Activated naive CD8-positive, alpha-beta T cell treated with anti-CD3 and anti-CD28 coated beads for 36 hours (primary cell): ENCODE measurements at places on chromosomes 7 and 10.

- DNase-seq: no peak
Observed at GRCh38 chr10:63767138-63767801, 246.1 kb downstream of the REEP3 start.

DNA sequence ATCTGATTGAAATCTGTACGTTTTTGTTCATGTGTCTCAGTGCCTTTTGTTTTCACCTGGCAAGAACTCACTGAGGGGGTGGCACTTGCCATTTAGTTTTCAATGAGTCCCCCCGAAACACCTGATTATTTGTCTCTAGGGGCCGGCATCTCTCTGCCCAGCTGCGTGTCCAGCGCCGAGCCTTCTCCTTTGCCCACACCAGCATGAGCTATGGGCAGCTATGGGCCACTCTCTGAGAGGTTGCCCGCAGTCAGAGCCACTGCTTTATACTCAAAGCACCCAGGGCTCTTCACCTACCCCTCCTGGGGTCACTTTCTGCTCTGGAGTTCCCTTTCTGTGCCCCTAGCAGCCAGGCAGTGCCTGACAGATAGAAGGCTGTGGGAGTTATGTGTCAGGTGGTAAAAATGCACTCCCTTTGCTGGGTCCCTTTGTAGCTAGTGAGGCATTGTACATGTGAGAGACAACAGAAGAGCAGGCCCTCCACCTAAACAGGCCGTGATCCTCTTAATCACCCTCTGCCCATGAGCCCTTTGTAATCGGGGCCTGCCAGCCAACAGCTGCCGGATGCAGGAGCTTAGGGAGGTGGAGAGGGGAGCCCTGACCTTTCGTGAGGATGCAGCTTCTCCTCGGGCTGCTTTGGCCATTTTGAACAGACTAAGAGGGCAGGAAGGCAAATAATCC lies 133.1 kb upstream of the NPS start:
- DNase-seq: no peak

DNA sequence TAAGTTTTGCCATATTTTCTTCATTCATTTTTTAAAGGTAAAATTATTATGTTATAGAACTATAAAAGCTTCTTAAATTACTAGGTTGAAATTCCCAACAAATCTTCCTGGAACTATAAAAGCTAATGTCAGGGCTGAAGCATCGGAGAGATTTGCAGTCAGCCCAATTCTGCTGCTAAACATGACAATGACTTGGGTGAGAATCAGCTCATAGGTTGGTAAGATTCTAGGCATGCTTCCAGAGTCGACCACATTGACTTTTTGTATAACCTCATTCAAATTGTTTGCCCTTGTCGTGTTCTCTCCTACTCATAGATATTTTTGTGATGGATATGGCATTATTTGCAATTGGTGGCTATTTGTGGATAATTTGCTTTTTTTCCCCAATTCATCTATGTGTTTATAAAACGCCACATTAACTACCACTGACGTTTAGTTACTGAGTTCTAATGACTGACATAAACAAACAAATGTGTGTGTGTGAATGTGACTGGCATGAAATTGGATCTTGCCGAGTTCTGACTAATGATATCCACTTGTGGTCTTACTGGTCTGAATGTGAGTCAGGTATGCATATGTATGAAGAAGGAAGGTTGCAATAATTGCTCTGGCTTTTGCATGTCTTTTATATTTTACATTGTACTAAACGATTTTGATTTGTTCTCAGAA lies 579.8 kb downstream of the PARD3 start:
- no peak for DNase-seq

GRCh38 chr10:53358536-53358935 lies 586.0 kb upstream of the MBL2 start:
- DNase-seq: no peak

GRCh38 chr7:12244129-12244528 lies 33.0 kb downstream of the TMEM106B start:
- DNase-seq: no peak

GRCh38 chr10:5910323-5911100 lies 20.5 kb downstream of the FBH1 start:
- DNase-seq: no peak

DNA sequence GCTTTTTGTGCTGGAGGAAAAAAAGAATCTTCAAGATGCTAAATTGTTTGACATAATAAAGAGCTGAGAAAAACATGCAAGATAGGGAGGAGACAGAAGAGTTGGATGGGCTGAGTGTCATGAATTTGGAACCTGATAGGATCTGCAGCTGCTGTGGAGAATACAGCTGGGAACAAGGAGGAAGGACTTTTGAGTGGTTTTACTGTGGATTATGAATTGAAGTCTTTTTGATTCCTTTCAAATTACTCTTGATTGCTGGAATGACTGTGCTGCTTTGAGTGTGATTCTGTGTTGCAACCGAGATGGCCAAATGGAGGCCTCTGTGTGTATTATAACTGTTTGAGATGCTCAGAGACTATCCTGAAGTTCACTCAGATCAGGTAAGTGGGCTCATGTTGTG lies 4.0 kb downstream of the EFCAB10 start:
- no peak for DNase-seq

GRCh38 chr7:69764147-69764546 lies 165.9 kb downstream of the AUTS2 start:
- DNase-seq: no peak

DNA sequence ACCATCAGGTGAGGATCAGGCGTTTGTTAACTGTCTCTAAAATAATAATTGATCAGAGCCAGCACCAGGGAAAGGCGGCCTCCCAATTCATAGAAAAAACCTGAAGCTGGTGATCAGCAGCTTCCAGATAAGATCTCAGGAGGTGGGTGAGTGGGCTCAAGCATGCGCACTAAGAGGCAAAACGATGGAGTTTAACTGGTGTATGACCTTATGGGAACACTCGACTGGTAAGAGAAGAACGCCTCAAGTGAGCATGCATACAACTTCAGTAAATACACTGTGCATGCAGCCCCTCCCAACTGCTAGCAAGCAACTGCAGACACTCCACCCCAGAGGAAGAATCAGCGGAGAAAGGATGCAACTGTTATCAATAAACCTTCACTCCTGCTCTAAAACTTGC lies 18.1 kb downstream of the RAPGEF5 start:
- no peak for DNase-seq

GRCh38 chr10:120161111-120161510 lies 268.6 kb downstream of the SEC23IP start:
- DNase-seq: no peak

GRCh38 chr10:44640429-44640828 lies 255.5 kb upstream of the CXCL12 start:
- no peak for DNase-seq

DNA sequence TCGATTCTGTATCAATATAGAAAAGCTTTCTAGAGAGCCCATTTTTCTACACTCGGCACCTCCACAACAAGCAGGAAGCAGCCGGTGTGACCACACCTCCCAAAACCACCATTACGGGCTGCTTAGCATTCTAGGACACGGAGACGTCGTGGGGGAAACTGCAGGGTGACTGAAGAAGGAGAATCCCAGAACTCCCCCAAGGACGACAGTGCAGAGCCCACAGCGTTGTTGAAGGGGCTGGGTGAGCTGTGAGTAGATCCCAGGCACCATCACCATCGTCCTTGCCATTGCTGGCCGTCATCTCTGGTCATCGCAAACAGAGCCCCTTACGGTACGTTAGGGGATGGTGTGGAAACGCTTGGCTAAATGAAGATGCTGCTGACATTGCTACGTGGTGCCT lies 351.8 kb downstream of the PTPRN2 start:
- DNase-seq: no peak

DNA sequence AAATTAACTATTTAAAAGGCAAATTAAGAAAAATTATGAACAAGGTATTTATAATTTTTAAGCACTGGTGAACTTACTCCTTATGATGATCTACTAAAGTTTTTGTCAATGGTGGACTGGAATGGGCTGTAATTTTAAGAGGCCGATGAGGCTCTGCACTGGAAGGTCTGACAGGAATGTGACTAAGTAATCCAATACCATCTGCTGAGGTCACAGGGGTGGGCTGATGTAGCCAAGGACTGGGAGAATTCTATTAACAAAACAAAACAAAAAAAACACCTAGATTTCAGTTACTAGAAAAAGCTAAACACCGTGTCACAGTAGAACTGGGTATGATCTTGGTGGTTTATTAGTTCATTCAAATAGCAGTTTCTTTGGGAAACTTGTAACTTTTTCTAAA lies 75.9 kb downstream of the NRBF2 start:
- no peak for DNase-seq

- no peak for DNase-seq
Observed at GRCh38 chr7:100464210-100464660, at the start of gene SPACDR. TSS of gene SPACDR (minus strand) at chr7:100464260. CDS start at chr7:100464025, 235 bp downstream.

DNA sequence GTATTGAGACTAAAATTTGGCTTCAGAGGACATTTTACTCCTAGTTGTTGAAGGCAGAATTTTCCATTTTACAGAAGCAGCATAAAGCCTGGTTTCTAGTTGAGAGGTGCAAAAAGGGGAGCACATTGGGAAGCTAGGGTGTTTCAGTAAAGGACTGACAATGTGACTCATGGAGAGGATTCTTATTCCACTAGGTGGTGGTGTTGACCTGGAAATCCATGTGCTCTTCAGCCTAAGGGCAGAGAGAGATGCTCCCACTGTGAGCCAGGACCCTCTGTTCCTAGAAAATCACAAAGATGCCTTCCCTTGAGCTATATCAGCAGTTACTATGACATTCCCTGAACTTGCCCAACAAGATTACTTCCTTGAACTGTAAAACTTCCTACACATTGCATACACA lies 687.8 kb downstream of the IPMK start:
- DNase-seq: no peak

GRCh38 chr10:122220736-122221135 lies 50.4 kb upstream of the BTBD16 start:
- no peak for DNase-seq

DNA sequence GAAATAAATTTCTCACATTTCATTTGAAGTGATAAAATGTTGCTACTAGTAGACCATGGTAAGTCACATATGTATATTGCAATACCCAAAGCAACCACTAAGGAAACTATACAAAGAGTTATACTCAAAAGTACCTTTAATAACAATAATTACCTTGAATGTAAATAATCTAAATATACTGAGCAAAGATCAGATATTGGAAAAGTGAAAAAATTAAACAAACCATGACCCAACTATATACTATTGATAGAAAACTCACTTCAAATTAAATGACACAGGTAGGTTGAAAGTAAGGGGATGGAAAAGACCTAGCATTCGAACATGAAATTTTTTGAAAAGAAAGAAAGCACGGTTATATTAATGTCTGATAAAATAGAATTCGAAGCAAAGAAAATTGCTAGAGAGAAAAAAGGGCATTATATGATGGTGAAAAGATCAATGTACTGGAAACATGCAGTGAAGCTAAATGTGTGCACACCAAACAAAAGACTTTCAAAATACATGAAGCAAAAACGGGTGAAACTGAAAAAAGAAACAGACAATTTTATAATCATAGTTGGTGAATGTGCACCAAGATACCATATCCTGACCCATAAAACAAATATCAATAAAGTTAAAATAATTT lies 29.1 kb downstream of the TFPI2 start:
- no peak for DNase-seq

GRCh38 chr7:69701288-69701687 lies 103.0 kb downstream of the AUTS2 start:
- no peak for DNase-seq

- no peak for DNase-seq
Observed at GRCh38 chr10:29977171-29977570, 82.2 kb downstream of the JCAD start.

- DNase-seq: no peak
Observed at GRCh38 chr10:26486304-26486703, 48.2 kb downstream of the APBB1IP start.

DNA sequence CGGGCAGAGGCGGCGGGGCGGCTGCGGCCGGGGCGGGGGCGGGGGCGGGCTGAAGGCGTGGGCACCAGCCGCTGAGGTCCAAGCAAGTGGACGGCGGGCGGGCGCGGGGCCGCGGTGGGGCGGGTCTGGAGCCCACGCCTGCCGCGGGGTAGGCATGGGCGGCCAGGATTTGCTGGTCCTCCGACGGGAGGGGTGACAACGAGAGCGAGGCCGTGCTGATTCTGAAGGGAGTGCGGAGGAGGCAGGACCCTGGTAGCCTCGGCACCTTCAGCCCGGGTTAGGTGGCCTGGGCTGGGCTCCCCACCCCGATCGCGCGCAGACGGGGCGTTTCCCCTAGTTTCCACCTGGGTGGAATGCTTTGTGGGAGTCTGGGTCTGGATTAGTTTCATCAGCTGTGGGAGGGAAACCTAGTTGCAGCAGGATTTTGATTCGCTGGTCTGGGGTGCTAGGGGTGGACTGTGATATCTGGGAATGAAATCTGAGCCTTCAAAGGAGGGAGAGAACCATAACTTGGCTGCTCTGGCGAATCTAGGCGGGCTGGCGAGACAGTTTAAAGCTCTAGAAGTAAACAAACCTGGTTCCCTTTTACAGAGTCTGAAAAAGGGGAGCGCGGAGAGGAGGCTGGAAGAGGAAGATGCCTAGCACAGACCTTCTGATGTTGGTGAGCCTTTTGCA lies 609 bp downstream of the SGPL1 start:
- peak; percentile 45 for DNase-seq

DNA sequence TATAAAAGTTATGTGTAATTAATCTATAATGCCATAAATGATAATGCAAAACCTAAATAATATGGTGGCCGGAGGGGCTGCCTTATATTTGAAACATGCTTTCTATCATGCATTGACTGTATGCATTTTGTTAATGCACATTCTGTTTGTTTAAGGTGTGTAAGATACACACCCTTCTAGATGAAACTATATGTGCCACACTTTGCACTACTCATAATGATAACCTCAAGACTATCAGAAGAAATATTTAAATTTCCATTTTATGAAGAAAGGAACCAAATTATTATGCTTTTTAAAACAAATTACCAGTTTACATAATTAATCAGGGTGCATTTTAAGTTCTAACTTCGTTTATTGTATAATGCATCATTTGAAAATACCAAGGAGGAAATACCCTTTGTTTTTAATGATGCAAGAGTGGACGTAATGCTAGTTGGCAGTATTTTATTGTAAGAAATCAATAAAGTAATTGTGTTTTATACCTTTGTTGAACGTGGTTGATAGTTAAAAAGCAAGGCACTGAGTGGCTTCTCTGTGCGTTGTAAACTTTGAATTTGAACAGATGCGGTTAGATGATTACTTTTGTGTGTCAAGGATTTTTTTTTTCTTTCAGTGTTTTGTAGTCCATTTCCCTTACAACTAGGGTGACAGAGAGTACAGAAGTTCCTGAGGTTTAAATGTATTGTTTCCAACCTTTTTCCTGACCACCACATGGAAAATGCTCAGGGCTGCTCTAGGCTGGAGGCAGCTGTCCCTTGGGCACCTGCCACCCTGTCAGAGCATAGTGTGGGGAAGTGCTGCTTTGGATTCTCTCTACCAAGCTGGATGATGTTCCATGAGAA lies 21.6 kb downstream of the NRBF2 start:
- no peak for DNase-seq

DNA sequence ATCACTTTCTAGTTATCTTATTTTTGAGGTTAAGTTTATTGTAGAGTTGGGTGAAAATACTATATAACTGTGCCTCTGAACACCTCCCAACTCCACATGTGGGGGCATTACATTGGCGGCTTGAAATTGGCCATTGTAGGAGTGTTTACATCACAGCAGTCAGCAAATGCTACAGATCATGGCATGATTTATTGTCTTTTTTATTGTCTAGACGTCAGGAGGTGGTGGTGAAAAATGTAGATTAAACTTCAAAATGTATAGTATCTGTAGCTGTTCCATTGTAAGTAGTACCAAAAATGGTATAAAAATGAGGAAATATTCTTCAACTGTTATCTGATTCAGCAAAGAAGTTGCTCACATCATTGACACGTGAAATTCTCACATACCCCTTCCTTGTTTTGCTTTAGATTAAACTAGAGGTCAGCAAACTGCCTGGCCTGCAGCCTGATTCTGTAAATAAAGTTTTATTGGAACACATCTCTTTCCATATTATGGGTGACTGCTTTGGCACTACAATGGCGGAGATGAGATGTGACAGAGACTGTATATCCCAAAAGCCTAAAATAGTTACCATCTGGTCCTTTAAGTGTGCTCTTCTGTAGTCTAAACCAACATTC lies 35.0 kb downstream of the TAF3 start:
- DNase-seq: no peak
